ENCODE measurements at places on chromosomes 2 and 18. TPM values are rescaled to one million over a fixed set of nuclear protein-coding genes. Genes with fewer than 3 reads are reported as not detected.

The HEATR5B gene
- 23.4 TPM for polyA plus RNA-seq

The HES6 gene
- 4.7 TPM for polyA plus RNA-seq

The ACMSD gene
- 44.7 TPM for polyA plus RNA-seq

The CYP26B1 gene
- 20.6 TPM for polyA plus RNA-seq

The CCDC121 gene
- 11.2 TPM for polyA plus RNA-seq

The GAREM2 gene
- polyA plus RNA-seq: 6.2 TPM

The TCF7L1 gene
- 58.1 TPM for polyA plus RNA-seq

The IL36A gene
- not detected for polyA plus RNA-seq

DNA sequence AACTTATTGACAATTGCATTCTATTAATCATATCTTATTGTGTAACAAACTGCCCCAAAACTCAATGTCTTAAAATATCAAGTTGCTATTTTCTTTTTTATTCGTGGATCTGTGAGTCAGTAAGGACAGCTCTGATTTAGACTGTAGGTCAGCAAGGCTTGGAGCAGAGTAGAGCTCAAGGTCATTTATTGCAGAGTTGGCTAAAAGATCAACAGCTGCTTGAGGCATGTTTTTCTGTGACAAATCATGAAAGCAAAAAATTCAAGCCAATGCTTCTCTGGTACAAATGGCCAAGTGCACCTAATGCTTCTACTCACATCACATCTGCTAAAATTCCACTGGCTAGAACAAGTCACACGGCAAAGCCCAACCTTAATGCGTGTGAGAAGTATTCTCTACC is 497.7 kb upstream of the LRATD1 start:
- DNase-seq: no peak

DNA sequence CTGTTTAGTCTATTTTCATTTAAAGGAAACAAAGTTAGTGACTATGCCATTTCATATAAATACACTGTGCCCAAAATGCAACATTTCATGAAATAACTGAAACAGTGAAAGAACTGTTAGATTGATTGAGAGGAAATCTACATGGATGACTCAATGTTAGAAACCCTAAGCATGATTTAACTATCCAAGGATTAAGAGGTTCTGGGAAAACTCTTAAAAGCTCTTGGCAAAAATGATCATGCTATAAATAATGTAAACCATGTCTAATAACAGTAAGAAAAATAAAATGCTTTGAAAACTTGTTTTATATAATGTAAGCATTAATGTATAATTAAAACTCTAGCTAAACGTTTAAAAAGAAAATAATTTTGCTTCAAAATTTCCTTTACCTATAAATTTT is 23.5 kb downstream of the MMADHC start:
- no peak for DNase-seq

DNA sequence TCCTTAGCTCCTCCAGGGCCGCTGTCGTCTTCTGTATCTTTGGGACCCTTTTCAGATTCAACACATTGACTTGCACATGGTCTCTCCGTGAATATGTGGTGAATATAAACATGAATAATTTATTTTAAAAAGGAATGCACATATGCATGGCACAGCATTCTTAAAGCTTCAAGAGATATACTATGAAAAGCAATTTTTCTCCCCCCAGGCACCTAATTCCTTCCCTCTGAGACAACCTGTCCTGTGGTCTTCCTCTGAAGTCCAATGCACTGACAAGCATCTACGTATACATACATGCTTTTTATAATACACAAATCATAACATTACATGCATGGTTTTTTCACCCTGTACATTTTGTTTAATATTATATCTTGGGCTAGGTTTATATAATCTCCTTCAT is 285.1 kb downstream of the MYT1L start:
- DNase-seq: no peak

DNA sequence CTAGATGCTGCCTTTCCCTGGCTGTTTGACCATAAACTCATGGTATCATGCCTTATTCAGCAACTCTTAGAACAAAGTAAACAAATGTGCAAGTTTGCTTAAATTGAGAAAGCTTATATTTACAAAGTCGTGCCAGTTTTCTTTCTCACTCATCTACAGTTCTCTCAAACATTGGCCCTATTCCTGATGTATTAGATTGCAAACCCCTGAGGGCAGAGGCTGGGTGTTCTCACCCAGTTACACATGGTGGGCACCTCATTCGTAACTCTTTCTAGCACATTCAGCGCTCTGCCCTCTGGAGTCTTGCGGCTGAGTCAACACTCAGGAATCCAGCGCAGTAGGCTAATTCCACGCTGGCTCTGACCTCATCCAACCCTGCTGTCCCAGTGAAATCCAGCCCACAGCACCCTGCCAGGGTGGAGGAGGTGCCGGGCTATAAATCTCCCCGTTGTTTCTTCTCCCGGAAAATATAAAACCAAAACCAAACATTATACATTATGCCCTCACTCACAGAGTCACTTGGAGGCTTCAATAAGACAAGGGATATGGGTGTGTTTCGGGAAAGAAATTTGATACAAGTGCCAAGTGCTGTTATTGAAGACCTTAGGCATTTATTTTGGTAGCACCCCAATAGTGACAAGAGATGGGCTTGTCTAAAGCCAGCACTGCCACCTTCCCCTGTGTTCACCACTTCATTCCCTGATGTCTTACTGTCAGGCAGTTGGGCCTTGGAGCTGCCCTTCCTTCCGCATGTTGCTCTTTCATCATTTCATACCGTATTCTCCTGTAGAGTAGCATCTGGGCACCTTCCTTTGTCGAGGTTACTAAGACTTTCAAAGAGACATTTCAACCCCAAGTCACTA is 287.4 kb downstream of the PRKCE start:
- peak; percentile 59 for DNase-seq

GRCh38 chr2:186887107-186888090 is 38.4 kb upstream of the ZSWIM2 start:
- DNase-seq: no peak

GRCh38 chr2:133362061-133362476 is 206.2 kb downstream of the NCKAP5 start:
- no peak for DNase-seq

- no peak for DNase-seq
Observed at GRCh38 chr2:24883946-24884345, 36.1 kb downstream of the ADCY3 start.

DNA sequence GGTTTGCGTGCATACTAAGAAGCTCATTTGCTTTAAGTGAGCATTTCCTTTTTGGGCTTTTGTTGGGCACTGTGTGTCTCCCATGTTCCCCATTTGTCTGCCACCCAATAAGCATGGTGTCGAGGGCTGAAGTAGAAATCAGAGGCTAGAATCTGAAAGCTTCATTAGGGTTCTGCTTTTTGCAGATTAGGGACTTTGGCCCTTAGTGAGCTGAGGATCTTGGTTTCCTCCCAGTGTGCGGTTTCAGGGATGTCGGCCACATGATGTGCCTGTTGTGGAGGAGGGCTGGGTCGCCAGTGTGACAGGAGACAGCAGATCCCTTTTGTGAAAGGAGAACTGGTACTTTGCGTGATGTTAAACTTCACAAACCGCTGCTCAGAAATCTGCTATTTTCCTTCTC is 41.1 kb downstream of the PLEKHB2 start:
- no peak for DNase-seq

DNA sequence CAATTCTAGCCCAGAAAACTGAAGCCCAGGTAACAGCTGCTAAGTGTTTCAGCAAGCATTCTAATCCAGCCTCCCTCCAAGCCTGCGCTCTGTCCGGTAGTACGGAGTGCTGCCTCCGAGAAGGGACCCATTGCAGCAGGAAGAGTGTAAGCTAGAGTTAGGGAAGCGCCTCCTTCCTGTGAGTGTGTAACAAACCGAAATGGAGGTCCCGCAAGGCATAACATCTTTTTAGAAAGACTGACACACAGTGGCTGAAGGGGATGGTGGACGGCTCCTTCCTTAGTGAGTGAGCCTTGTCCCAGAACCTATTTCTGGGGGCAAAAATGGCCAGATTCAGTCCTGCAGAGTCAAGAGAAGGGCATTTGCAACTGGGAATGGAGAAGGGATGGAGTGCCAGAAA is 12.2 kb downstream of the PKDCC start:
- no peak for DNase-seq

- no peak for DNase-seq
Observed at GRCh38 chr2:142875010-142875409, 2.5 kb upstream of the KYNU start.

- DNase-seq: no peak
Observed at GRCh38 chr2:174846941-174847938, 83.0 kb upstream of the CHRNA1 start.

DNA sequence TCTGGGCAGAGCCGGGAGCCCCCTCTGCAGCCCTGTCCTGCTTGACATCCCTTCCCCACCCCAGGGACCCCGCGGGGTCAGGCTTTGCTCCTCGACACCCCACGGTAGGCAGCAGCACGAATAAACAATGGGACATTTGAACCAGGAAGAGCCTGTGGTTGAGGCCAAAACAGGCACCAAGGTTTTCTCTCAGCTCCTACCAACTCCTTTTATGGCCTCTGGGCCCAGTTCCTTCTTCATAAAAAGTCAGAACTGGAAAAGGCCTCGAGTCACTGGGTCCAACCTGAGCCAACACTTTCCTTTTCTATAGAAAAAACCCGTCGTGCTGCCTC is 20.6 kb downstream of the TEX44 start:
- no peak for DNase-seq

- no peak for DNase-seq
Observed at GRCh38 chr2:65345631-65346030, 86.8 kb downstream of the SPRED2 start.

GRCh38 chr2:233210281-233210680 is 41.2 kb upstream of the ATG16L1 start:
- DNase-seq: no peak

DNA sequence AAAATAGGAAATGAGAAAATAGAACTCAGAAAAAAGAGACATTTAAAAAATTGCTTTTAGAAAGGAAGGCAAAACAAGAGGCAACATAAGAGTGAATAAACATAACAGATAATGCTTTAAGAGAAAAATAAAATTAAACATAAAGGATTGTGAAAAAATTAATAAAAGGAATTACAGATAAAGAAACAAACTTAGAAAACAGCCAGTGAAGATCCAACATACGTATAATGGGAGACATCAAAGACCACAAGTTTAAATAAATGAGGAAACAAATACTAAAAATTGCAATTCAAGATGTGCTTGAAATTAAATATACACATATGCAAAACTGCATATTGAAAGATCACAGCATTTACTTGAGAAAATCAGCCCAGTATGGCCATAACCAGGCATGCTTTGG is 448.9 kb downstream of the NBAS start:
- no peak for DNase-seq

DNA sequence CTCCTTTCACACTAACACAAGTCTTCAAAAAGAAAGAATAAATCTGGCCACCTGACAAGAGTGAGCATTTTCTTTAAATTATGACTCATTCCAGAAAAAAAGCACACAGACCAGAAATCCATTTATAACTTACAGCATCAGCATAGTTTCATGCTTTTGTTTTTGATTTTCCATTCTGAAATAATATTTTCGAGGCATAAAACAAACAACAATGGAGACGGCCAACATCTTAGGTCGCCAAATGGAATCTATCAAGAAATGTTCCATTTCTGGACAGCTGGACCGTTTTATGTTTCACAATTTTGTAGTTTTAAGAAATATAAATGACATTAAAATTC is 165.4 kb upstream of the ZFP36L2 start:
- no peak for DNase-seq

- DNase-seq: peak; percentile 18
Observed at GRCh38 chr2:220104871-220105351, 477.5 kb downstream of the SLC4A3 start.

DNA sequence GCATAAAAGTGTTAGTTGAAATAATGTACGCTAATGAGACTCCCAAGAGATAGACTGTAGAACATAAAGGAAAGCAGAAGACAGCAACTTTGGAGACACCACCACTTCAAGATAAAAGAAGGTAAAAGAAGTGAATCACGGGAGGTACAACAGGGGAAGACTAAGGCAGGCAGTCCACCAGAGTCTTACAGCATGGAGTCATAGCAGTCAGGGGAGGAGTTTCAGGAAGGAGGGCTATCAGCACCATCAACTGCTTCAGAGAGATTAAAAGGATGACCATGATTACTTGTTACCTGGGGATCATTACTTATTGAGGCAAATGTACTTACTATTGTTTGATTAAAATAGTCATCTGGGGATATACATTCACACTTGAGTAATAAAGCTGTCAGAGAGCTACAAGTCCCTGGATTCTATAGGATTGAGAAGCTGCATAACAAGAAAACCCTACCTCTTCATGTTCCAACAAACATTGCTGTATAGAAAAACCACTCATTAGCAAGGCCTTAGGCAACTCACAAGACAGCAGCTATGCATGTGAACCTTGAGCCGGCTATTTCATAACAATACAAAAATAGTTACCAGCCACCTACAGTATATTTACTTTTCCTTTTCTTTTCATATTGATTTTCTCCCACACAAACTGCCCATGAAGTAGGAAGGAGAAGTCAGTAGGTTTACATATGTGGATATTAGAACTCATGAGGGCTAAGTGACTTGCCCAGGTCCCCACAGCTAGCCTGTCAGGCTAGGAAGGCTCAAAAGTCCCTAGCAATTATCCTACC is 101.7 kb downstream of the PDE11A start:
- DNase-seq: no peak

GRCh38 chr2:122486705-122487415 is 731.4 kb downstream of the TSN start:
- no peak for DNase-seq

GRCh38 chr18:42052122-42052708 is 97.2 kb downstream of the PIK3C3 start:
- no peak for DNase-seq

DNA sequence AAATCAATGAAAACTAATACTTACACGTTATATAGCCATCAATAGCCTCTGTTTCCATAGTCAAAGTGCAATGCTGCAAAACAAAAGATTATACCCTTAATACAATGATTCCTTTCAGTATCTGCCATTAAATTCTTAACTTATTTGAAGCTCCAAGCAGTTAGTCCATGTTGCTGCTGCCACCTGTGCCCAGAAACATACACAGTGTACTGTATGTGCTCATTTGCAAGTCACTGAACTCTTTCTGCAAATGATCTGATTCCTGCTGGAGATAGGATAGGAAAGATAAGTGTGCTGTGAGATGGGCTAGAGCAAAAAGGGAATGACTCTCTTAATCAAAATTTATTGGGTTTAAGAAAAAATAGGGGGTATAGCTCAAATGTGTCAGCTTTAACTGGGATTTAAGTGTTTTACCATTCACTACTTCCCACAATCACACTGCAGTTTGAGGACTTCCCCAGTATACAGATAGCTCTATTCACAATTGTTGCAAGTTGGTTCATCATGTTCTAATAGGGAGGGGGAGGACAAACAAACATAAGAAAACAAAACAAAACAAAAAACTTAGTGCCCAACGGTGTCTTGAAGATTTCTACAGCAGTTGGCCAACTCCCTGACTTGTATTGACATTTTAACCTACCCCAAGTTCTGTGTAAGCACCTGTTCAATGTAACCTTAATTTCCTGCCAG is 2.7 kb downstream of the IKZF2 start:
- no peak for DNase-seq

GRCh38 chr18:54740136-54740846 is 88.0 kb upstream of the RAB27B start:
- DNase-seq: no peak

DNA sequence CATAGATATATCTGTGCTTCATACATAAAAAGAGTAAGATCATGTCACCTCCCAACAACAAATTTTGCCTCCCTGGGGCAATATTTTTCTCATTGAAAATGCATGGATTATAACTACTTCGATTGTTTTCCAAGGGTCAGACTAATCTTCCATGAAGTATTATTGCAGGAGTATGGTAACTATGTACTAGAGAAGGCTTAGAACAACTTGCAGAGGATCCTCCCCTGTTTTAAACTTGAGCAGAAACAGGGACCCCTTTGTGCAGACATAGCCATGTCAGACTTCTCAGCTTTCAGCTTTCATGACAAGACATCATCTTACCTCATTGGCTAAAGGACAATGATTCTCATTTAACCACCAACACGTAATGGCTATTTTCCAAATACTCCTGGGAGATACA is 13.2 kb upstream of the RAB27B start:
- no peak for DNase-seq

Data from right renal pelvis (tissue), 4 donors.